NCI-H1092 treated with DMSO at 0.1 percent for 48 hours (cell line): ENCODE measurements at places on chromosomes 5 and 9.

- no peak for DNase-seq
Observed at GRCh38 chr5:38871790-38872551, 26.2 kb downstream of the OSMR start.

GRCh38 chr5:922436-923280 is 30.0 kb downstream of the TRIP13 start:
- no peak for DNase-seq

DNA sequence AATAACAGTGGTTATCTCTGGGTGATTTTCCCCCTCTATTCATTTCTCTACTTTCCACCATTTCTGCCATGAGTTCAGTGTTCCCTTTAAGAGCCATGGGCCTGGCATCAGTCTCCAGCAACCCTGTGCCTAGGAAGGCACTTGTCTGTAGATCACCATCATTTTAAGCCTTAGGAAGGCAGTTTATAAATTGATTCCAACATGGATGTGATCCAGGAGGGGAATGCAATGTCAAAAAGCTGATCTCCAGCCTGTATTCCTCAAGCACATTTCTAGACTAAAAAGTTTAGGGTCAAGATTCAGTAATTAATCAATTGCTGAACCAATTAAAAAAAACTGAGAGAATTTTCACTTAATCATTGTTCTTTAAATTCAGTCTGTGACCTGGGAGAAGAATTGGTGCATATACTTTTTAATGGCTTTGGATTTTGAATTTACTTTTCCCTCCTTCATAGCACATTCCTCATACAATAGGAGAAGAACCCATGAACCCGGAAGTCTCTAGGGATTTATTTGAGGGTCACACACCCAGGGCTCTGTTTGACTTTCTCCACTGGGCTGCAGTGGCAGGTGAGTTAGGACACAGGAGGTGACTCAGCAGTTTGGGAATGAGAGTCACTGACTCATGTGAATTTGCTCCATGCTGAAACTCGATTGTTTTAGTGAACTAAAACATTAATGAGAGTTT is 6.1 kb upstream of the ERMP1 start:
- peak; percentile 27 for DNase-seq

- DNase-seq, result no peak
Observed at GRCh38 chr9:129323376-129323998, 145.4 kb upstream of the IER5L start.
